Stimulated activated CD4-positive, alpha-beta T cell treated with anti-CD3 and anti-CD28 coated beads, Interleukin-1b, Interleukin-23, amount 100 ng/mL, for 1 hour (primary cell): ENCODE measurements at places on chromosomes 3 and 15.

GRCh38 chr3:129657261-129658046 is 51.0 kb upstream of the PLXND1 start:
- no peak for DNase-seq

- DNase-seq: no peak
These were observed 325.1 kb upstream of the THBS1 start for GRCh38 chr15:39255760-39256159.

- no peak for DNase-seq
These were observed 78.4 kb upstream of the LRTM1 start for GRCh38 chr3:55006244-55006676.

DNA sequence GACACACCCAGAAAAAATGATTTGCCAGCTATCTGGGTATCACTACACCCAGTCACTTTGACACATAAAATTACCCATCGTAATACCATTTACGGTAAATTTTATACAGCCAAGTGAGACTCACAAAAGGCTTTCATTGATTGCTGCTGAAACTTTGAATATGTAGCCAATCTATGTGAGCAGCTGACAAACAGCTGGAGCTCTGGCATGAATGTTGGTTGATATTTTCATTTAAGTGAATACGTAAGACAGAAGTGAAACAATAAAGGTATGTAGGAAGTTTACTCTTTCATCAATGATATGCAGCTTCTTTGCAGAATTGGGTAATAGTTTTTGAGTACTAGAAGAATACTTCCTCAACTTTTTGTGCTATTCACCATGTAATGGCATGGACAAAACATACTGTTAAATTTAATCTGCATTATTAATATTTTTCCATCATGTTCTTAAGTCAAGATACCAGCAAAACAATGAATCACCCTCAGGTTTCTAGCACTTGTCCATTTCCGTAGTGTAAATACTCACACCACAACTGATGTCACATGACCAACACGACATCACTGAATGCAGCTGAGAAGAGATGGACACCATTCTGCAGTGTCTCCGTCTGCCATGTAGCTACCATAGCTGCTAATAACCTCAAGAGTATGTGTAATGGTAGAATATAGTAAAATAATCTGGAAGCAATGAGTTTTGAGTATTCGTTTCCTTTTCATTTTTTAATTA is 205.9 kb upstream of the HES1 start:
- no peak for DNase-seq

DNA sequence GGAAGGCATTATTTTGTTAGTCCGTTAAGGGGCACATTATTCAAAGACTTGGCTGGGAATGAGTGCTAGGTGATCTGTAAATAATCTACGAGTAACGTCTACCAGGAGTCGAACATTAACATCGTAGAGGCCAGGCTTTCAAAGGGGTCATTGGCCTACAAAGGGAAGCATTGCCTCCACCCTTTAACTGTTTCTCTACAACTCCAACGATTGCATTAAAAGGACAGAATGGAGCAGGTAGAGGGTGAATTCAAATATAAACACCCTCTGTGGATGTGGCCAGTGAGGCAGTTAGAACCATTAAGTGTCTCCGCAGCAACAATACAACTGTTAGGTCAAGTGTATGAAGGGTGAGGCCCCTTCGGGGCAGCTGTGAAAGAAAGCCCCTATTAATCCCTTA is 126.0 kb upstream of the LMOD3 start:
- no peak for DNase-seq
